ENCODE measurements at places on chromosomes 5 and 9.

DNA sequence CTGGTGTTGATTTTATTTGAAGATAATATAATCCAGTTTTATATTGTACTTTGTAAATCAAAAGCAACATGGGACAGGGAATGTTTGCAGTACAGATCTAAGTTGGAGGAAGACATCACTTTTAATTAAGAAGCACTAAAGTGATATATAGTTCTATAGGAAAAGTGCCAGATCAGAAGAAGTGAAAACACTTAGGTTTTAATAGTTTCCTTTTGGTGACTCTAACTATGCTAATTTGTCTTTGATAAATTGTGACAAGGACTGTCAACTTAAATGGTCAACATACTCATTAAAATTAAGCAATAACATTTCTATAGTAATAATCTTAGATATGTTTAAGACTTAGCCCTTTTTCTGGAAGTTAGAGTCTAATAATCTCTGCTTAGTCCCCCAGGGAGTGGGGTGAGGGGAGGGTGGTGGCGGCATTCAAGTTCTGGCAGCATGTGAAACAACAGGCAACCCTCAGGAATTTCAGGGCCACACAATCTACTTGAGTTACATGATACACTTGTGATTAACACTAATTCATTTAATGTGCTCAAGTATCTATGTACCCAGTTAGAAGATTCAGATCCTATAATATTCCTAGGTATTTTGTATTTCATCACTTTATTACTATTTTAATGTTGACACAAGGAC, 1026.5 kb downstream of the NR2F1-AS1 start:
- DNase-seq, result no peak

- DNase-seq, result no peak
Measured at GRCh38 chr5:1442222-1443145, 2.8 kb downstream of the SLC6A3 start.

GRCh38 chr5:124393584-124394379, 352.7 kb downstream of the ZNF608 start:
- DNase-seq, result no peak

DNA sequence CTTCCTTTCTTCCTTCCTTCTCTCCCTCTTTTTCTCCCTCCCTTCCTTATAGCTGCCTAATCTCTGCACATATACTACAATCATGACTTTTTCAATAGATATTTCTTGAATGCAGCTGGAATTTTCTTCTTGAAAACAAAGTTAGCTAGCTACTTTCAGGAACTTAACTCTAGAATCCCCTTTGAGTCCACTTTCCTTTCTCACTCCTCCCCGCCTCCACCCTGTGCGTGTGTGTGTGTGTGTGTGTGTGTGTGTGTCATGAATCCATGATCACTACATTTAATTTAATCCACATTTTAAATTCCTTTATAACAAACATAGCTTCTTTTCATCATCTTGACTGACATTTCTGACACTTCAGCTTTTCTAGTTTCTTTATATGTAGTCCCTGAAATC, 167.5 kb upstream of the KLF9 start:
- peak; percentile 33 for DNase-seq

DNA sequence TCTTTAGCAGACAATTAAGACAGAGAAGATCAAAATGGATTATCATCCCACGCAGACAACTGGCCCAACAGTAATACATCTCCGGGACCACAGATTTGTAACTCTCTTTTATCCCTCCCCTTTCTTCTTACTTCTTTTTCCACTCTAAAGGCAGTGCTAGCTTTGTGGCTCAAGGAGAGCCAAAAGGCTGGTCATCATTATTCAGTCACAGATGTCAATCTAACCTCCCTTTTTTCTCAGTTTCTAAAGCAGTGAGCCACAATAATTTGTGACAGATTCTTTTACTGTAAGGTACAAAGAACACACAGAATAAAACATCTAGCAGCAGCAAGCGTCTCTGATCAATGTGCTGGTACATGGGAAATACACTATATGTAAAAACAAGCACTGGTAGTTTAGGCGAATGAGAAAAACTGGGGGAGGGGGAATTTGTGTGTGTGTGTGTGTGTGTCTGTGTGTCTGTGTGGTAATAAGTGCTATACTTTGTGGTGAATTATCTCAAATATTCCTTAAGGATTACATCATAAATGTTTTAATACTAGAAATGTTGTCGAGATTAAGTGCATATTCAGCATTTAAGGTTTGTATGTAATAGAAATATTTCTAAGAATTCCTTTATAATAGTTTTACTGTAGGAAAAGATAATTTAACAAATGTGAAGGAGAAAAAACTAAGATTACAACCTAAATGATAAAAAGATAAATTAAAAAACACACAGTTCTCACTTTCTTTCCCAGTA, 140.2 kb downstream of the DENND1A start:
- no peak for DNase-seq

DNA sequence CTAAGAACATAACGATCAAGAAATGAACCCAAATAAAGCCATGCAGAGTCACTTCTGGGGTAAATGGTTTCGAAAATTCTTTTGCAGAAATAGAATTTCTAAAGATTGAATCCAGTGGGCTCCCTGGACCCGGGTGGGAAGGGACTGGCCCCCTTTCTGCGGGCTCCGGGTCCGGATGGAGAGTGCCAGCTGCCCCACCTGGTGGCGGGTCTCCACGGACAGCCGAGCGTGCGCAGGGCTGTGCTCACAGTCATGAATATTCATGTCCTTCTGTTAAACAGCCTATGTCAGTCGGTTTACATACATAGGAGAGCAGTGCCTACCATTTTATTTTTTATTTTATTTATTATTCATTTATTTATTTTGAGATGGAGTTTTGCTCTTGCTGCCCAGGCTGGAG, 4.7 kb upstream of the PPP1R26 start:
- peak; percentile 23 for DNase-seq

DNA sequence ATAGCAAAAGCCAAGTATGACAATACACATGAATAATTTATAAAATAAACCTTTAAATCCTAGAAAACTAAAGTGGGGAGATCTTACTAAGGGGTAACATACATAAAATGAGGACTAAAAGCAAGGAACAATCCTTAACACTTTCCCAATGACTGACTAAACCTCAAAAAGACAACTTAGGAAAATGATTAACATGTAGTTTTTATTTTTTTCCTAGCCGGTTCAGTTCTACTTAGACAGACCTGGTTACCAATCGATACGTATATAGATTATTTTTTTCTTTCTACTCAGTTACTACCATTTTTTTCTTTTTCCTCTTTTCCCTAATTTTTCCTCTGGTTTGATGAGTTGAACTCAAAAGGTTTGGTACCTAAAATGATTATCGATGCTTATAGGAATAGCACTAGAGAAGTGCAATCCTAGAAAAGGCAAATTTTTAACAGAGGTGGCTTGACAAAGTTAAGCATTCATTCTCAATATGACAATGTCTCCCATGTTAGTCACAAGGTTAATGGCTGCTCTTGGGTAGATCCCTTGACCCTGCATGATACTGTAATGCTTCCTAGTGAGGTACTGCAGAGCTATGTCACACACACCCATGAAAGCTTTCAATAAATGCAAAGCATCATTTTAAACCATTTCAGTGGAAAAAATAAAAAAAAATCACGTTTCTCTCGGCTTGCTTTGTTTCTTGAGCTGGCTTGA, 41.5 kb downstream of the FBXO4 start:
- no peak for DNase-seq

GRCh38 chr5:44943647-44944046, 134.9 kb downstream of the MRPS30 start:
- peak; percentile 20 for DNase-seq

- DNase-seq, result peak; percentile 61
Measured at GRCh38 chr5:159518371-159518770, 188.1 kb upstream of the IL12B start.

GRCh38 chr9:127647451-127647850, 35.4 kb downstream of the STXBP1 start:
- no peak for DNase-seq

DNA sequence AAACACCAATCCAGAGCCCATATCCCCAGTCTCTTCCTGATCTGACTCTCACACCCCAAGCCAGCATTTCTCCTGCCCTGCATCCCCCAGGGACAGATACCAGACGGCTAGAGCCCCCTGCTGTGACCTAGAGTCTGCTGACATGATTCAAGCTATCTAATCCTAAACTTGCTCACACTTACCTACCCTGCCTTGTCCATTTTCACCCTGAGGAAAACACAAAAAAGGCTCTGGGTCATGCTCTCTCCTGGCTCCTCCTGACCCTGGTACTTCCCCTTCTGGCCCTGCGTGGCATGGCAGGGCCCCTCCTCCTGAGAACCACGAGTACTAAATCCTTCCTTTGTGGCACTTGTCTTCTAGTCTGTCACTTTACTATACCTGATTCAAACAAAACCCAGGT, 2.8 kb upstream of the ARRDC1 start:
- no peak for DNase-seq

DNA sequence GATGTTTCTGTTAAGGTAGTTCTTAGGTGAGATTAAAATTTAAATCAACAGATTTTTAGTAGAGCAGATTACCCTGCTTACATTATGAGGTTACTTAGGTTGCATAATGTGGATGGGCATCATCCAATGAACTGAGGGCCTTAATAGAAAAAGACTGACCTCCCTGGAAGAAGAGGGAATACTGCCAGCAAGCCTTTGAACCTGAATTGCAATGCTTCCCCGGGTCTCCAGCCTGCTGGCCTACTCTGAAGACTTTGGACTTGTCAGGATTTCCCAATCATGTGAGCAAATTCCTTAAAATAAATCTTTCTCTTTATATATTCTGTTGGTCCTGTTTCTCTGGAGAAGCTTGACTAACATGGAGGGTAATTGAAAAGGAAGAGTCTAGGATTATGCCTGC, 542.1 kb upstream of the ARRDC3 start:
- DNase-seq, result peak; percentile 19

DNA sequence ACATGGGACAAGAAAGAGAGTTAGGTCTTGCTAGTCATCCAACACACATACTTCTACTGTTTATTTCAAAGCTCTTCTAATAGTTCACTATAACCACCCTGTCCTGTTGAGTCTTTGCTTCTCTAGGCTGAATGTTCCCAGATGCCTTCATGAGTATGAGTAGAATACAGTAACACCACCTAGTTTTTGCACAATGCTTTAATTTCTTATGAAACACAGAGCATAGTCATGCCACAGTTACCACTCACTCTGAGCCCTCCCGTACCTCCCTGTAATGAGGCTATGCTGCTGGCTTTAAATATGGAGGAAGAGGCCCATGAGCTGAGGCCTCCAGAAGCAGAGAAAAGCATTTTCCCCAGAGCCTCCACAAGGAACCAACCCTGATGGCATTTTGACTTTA, 75.0 kb upstream of the SLC1A3 start:
- no peak for DNase-seq

DNA sequence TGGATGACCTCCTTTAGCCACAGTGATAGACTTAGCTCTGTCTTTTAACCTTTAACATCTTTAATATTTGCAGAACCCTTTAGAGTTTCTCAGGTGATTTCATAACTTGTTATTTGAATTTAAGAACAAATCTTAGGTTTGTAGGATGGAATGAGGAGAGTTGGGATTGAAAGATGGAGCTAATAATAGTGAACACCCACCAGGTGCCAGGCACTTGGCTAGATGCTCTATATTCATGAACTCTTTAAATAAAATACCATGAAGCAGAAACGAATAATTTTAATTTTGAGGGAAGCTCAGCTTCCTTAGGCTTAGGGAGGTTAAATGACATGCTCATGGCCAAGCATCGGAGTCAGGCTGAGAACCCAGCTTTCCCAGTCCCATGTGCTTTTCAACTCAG, 19.4 kb upstream of the CARNMT1 start:
- DNase-seq, result no peak

DNA sequence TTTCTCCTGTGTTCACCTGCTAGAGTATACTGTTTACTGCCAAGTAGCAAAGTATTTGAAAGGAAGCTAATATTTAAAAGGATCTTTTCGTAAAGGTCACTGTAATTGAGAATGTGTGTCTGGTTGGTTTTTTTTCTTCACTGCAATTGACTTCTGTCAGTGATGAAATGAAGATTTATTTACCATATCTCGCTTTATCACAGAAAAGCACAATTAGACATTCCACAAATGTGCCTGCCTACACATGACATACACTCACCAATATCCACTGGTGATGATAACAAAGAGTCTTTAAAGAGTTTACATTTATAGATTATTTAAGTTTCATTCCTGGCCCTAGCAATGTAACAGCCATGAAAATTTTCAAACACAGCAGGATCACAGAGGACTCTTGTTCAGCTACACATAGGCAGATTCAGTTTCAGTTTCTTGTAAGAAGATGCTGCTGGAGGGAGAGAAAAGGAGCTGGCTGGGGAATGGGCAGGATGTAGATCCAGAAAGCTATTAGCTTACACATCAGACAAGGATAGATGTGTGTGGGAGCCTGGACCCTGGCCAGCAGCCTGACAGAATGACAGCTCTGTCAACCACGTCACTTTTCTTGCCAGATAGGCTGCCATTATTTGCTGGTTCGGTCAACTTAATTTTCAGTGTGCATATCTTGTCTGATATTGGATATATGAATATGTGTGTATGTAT, 104.0 kb downstream of the GDNF start:
- DNase-seq, result peak; percentile 49

DNA sequence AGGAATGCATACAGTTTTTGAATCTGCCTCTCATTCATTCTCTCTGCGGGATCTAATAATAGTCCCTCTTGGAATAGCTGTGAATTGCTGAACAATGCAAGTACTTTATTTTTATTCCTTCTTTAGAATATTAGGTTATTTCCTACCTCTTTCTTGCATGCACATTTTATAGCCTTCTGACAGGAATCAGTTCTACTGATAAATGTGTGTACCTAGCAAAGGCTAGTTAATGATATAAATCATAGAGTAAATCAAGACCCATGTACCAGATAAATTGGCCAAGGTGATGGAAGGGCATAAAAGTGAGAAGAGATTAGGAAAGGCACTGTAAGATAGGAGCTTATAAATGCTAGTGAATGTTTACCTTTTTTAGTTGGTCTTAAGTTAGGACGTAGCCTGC, 19.2 kb upstream of the UGCG start:
- DNase-seq, result no peak

Data from adipocyte (in vitro differentiated cells).